Heart right ventricle (tissue), 16 donors: ENCODE measurements at places on chromosomes 11 and 22. TPM values are rescaled to one million over a fixed set of nuclear protein-coding genes. Genes with fewer than 3 reads are reported as not detected.

JAML gene
- total RNA-seq, result 2.3 TPM

RFPL2 gene
- total RNA-seq, result not detected

C22orf31 gene
- total RNA-seq, result not detected

PLAAT4 gene
- total RNA-seq, result 6.9 TPM

EIF3F gene
- 152 TPM for total RNA-seq

DNA sequence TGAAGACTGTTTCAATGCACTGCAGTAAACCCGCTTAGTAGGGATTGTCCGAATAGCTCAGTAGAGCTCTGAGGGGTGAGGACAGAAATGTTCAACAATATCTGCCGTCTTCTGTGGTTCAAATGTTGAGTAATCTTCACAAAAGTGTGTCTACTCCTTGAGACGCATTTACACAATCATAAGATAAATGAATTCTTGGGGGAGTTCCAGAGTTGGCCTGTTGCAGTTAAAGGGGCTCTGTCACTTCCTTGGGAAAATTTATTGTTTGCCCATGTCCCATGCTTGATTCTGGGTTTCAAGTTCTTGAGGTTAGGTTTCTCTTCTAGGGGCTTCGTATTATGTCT lies 614 bp downstream of the ANO3 start:
- DNase-seq, result no peak

GRCh38 chr11:83572581-83573496 lies 286.7 kb upstream of the CCDC90B start:
- no peak for DNase-seq

DNA sequence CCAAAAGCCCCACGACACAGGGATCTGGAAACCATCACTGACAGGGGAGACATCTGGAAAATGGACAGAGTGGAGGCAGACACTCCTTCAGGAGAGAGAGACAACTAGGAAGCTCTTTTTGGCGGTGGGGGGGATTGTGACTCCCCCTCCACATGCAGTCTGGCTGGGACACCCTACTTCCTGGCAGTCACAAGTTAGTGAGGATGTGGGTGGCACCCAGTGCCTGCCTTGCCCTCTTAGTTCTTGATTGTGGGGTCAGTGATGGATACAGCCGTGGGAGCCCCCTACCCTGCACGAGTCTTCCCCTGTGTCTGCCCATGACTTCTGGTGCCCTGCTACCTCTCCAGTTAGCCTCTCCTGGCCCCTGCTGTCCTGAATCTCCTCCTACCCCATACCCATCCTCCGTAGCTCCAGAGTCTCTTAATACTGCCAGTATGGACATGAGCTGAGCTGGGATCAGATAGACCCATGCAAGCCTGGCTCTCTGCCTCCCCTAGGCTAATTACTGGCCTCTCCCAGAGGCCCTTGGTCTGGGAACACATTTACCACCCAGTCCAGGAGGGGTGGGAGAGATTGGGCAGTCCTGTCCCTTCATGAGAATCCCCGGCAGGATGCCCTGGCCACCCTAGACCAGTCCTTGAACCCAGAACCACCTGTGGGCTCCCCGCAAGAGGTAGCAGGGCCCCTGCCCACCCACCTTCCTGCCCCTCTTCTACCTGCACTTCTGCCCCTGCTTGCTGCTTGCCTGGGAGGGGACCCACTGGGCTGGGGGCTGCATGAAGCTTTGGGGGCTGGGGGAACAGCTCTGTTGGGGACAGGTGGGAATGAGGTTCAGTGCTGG lies 22.8 kb downstream of the RHBDD3 start:
- DNase-seq, result no peak

DNA sequence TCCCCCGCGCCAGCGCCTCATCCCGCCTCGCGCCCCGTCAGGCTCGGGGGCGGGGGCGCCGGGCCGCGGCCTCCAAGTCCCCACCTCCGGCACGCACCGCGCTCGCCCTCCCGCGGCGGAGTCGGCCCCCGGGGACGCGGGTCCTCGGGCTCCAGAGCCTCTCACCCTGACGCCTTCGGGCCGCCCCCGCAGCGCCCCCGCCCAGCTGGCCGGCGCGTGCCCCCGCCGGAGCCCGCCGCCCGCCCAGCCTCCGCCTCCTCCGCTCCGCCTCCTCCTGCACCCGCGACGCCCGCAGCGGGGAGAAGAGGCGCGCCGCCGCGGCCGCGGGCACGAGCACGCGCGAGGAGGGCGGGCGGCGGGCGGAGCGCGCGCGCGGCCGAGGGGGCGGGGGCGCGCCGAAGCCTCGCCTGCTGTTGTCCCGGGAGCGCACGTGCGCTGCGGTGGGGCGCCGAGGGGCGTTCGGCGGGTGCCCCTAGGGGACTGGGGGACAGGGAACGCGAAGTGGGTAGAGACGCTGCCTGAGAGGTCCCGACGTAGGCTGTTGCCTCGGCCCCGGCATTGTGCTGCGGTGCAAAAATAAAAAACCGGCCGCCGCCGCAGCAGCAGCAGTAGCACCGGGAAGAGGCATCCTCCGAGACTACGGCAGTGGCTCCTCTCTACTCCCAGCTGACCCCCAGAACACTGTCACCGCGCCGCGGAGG lies 87.4 kb upstream of the ARHGAP32 start:
- peak; percentile 69 for DNase-seq

- no peak for DNase-seq
Measured at GRCh38 chr11:11427140-11427539, 74.1 kb upstream of the CSNK2A3 start.

- DNase-seq, result no peak
Measured at GRCh38 chr11:821512-822371, 3.0 kb downstream of the PNPLA2 start.

GRCh38 chr11:102622258-102622657 lies 2.9 kb downstream of the MMP20 start:
- DNase-seq, result no peak

DNA sequence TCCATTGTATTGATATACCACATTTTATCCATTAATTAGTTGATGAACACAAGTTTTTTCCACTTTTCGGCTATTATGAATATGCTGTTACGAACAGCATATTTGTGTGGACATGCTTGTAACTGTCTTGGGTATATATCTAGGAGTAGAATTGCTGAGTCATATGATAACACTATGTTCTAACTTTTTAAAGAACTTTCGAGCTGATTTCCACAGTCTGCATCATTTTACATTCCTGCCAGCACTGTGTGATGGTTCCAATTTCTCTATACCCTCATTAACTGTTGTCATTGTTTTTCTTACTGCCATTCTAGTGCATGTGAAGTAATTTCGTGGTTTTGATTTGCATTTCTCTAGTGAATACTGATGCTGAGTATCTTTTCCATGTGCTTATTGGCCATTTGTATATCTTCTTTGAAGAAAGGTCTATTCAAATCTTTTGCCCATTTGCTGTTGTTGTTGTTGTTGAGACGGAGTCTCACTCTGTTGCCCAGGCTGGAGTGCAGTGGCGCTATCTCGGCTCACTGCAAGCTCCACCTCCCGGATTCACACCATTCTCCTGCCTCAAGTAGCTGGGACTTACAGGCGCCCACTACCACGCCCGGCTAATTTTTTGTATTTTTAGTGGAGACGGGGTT lies 7.4 kb upstream of the RCE1 start:
- no peak for DNase-seq

- no peak for DNase-seq
Measured at GRCh38 chr11:44178381-44178780, 82.9 kb downstream of the EXT2 start.

DNA sequence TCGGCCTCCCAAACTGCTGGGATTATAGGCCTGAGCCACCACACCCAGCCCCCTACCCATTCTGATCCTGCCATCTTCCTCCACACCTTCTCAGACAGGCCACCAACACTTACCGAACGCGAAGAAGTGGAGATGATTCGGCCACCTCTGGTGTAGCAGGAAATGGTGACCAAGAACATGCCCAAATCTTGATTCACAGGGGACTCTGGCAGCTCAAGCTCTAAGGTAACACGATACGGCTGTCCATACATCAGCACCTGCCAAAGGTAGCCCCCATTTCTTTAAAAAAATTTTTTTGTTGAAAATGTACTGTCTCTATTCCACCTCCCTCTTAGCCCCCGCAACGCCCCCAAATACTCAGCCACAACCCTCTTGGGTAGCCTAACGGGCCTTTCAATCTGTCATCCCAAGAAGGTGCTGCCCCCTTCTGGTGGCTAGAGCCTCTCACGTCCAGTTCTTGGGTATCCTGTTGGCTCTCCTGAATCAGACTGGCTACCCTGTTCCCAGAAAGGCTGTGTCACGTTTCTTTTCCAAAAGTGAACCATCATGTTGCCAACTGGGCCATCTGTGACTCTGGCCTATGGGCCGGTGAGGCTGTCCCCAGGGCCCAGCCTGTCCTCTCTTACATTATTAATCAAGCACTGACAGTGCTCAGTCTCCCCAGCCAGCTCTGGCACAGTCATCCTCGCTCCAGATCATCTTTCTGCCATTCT lies 5.3 kb upstream of the LRRN4CL start:
- DNase-seq, result peak; percentile 71

- no peak for DNase-seq
Measured at GRCh38 chr11:114447892-114448291, 8.6 kb downstream of the REXO2 start.

DNA sequence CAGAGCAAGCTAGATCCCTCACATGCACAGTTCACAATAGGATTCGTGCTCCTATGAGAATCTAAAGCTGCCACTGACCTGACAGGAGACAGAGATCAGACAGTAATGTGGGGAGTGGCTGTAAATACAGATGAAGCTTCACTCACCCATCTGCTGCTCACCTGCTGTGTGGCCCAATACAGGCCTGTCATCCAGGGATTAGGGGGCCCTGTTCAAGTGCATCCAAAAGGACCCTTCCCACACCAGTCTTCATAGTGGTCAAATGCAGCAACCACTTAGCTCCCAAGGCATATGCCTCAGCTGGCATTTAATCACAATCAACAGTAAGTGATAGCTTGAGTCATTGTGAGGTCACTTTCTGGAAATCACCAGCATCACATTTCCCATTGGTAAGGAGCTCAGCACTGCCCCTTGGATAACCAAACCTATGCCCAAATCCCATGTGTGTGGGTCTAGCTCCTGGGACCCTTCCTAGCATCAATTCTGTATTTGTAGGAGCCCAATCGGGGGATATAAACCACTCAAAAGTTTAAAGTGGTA lies 65.6 kb downstream of the OR4C45 start:
- DNase-seq, result no peak
